ENCODE measurements at places on chromosomes 4 and X.

GRCh38 chrX:9538544-9539045, 73.7 kb downstream of the TBL1X start:
- no peak for DNase-seq

DNA sequence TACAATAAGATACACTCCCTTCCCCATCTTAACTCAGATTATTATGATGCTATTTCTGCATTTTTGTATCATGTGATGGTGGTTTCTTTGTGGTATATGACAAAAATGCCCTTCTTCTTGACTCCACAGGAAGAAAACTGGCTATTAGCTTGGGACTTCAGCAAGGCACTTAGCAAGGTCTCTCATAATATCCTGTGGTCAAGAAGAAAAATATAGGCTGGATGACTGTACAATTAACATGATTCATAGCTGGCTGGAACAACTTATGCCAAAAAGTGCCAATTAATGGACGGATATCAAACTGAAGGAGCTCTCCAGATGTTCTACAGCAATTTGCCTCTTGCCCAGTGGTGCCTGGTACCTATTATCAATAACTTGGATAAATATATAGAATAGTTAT, 2.3 kb upstream of the MID1IP1 start:
- DNase-seq = no peak

- peak; percentile 40 for DNase-seq
Observed at GRCh38 chr4:153466949-153467896, 1.1 kb downstream of the TMEM131L start.

GRCh38 chr4:30882443-30882842, 162.3 kb downstream of the PCDH7 start:
- no peak for DNase-seq

DNA sequence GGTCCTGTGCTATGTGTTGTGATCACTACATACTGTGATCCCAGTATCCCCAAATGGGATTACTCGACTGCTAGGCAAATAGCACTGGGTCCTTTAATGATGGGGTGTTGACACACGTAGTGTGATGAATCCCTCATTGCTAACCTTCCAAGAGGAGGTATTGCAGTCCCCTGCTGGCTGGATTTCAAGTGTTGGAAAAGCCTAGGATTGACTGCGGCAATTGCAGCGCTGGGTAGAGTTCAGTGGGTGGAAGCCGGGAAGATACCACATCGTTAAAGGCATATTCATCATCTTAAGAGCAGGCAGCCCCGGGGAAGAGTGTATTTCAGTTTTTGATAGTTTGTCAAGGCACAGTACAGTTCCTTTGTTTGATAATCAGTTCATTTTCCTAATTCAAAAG, 159.9 kb downstream of the TRIML1 start:
- no peak for DNase-seq

GRCh38 chr4:87165892-87166291, 54.5 kb downstream of the KLHL8 start:
- no peak for DNase-seq

- no peak for DNase-seq
Observed at GRCh38 chrX:22134681-22135080, 102.6 kb downstream of the PHEX start.

DNA sequence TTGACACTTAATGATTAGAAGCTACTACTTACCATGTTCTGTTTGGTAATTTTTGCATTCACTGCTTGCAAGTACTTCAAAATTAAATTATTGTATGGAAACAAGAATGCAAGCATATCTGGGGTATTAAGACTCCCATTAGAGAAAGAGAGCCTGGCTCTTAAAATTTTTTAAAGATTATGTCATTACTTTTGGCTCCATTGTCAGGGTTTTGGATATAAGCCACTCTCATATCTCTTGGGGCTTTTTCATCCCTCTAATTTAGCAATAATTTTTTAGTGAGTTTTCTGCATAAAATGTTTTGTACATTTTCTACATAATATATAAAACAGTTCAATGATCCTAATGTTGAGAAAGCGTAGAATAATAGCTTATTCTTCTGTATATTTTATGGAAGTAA, 49.4 kb downstream of the SLC9A6 start:
- no peak for DNase-seq

GRCh38 chrX:112967341-112967740, 126.7 kb upstream of the AMOT start:
- no peak for DNase-seq

- no peak for DNase-seq
Observed at GRCh38 chrX:150849486-150849885, 49.0 kb downstream of the CD99L2 start.

GRCh38 chr4:173526027-173526482, 4.0 kb downstream of the HAND2 start:
- DNase-seq = no peak

GRCh38 chr4:70704931-70705182, 16.5 kb downstream of the UTP3 start:
- DNase-seq = peak; percentile 20

Data from stimulated activated CD4-positive, alpha-beta T cell treated with anti-CD3 and anti-CD28 coated beads, Interleukin-4, amount 100 ng/mL, for 4 hours (primary cell).